ENCODE measurements at places on chromosomes 5 and 9.

DNA sequence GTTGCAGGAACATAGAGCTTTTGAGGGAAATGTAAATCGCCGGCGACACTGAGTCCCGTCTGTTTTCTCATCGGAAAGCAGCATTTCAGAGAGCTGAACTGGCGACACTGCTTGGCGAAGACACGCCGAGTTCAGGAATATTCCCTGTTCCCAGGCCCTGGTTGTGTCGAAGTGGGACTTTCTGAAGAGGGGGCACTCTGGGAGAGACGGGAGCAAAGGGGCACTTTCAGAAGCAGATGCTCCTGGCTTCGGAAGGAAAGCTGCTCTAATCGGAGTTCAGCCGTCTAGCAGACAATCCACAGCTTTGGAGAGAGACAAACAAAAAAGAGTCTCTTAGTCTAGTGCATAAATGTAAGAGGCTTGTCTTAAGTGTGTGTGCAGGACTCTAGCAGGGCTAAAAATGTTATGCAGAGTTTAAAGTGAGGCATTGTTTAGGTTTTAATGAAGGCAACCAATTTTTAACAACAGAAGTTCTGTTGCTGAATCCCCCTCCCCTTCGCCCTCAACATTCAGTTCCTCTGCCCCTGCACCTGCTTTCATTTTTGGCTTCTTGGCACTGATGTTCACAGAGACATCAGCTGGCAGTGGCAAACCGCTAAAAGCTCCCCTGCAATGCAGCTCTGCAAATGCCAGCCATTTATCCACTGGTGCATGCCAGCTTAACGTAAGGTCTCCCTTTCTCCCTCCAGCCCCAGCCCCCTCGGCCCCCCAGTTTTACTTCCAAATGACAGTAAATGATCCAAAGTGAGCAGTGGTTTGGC lies 289.5 kb upstream of the MPDZ start:
- peak; percentile 87 for DNase-seq

GRCh38 chr5:151023651-151024050 lies 3.3 kb downstream of the GPX3 start:
- no peak for DNase-seq

- DNase-seq = no peak
Measured at GRCh38 chr9:113523421-113524141, 60.1 kb downstream of the RGS3 start.

GRCh38 chr5:18984559-18985080 lies 1003.4 kb downstream of the CDH18 start:
- DNase-seq = no peak

DNA sequence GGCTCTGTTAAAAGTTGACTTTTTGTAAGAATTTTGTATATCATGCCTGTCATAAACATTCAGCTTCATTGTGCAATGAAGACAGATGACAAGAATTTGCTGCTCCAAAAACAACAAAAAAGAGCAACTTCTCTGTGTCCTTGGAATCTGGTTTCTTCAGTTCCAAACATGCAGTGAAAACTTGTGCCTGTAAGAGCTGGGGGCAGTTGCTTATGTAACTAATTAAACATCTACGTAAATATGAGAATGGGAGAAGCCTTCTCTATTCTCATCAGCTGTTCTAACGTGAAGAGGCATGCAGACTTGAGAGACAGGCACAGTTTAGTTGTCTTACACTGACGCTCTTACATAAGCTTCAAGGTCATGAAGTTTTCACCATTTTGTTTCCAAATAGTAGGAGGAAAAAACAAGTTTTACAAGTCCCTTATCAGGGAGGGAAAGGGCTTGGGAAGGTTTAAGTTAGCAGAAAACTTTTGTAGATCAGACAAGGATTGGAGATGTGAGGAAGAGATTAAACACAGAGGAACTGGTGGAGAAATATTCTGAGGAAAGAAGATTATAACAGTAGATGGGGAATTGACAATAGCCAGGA lies 170.4 kb downstream of the RFK start:
- no peak for DNase-seq

DNA sequence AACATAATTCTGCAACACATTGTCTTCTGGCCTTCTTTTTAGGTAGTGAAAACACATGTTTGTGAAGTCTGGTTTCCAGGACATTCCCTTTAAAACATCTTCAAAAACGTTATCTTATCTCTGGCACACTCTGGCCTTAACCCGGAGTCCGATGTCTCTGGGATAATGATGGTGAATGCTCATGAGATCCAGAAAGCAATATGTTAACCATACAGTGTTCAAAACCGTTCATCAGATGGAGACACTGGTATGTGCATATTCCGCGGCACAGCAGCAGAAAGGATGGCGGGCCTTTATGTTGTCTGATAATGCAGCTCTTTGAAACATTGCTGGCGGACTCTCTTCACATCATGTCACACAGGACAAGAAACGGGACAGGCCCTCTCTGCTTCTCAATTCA lies 605.2 kb downstream of the CCDC171 start:
- no peak for DNase-seq

Data from NCI-H1092 (cell line).